ENCODE measurements at places on chromosomes 4 and X.
A peak's percentile ranks its signal among the peaks of the same experiment; 100 is the strongest.

GRCh38 chrX:153628129-153628528, 18.9 kb upstream of the DUSP9 start:
- no peak for DNase-seq

DNA sequence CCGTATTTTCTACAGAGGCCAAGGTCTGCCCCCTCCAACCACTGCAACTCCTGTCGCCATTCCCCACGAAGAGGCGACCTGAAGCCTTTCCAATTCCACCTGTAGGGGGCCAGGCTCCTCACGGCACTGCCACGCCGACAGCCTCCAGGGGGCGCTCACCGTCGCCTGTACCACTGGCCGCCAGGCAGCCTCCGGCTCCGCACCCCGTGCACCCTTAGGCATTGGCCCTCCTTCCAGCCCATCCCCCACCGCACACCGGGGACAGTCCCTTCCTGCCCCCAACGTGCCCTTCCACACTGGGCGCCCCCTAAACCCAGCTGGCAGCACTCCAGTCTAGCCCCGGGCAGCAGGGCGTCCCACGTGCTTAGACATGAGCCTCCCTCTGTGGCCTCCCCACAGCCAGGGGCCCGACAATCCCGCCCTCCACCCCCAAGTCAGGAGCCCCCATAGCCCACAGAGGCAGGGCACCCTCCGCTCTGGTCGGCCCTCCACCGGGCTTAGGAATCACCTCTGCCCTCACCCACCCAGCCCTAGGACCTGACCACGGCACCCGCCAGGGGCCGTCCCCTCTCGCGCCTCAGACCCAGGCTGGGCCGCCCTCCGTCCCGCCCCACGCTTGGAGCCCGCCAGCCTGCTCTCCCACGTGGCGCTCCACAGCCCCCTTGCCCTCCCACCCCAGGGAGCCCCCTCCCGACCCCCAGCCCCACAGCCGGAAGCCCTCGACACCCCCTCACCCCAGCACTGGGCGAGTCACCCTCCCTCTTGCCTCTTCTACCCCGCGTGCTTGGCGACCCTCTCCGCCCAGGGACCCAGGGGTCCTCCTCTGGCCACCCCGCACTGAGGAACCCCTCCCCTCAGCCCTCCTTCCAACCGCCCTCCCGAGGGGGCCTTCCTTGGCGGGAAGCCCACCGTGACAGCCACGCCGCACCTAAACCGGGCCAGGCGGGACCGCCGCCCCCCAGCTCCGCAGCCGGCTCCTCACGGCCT, 711 bp downstream of the PNMA6E start:
- peak; percentile 69 for DNase-seq

DNA sequence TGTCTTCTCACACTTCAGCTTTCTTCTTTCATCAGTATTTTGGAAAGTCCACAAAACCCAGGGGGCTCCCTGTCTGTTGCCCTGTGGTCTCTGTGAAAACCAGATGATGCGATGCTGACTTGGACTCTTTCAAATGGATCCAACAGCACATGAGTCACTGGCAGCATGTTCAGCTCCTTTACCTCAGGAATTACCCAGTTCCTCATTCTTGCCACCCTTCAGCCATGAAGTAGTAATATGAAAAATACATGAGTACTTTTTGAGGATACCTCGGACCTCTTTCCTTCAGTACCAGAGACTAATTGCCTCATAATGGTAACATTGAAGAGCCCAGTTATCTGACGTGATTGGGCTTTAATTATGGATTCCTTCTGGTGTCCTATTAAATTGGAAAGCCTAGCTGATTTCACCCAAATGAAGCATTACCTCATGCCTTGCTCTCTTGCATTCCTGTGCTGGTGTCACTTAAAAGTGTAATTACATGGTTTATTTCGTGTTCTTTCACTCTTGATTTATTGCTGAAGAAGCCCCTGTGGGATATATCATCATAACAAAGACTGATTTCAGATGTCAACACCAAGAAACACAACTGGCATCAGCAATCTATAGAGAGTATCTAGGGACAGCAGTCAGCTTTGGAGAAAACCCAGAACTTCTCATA, 63.4 kb downstream of the NFKB1 start:
- DNase-seq: no peak

DNA sequence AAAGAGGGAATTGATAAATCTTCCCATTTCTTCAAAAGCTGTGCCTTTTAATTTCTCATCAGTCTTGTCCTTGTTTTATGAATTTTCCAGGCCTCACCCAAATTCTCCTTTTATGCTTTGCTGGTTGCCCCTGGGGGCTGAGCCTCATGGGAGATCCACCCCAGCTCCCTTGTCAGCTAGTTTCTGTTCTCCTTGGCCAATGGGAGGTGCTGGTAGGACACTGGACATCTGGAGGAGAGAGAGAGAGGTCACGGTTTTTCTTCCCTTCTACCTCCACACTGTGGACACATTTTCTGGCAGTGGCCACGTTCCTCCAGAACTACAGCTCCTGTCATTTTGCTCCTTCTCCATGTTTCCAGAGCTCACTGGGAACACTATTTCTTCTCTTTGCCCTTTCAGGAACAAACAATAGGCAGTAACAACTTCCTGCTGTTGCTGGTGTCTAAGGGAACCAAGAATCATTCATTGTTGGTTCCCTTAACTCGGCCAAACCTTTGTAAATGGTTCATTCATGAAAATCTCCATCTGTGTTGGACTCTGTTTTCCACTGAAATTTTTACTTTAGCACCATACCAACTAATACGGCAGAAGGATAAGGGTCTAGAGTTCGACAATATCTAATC, 334.5 kb downstream of the GPAT3 start:
- DNase-seq: no peak

DNA sequence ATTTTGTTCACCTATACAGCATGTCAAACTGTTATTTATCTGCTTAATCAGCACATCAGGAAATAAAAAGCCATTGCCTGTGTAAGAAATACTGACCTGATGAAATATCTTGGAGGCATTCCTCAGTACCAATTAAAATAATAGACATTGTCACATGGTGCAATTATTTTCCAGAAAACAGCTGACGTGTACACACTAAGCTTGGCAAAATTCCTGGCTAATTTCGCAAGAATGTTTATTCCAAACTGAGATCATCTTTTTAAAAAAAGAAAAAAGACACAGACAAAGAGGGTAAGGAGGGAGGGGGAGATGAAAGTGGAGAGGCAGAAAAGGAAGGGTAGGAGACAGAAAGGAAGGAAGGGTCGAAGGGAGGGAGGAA, 61.9 kb upstream of the NFKB1 start:
- no peak for DNase-seq

DNA sequence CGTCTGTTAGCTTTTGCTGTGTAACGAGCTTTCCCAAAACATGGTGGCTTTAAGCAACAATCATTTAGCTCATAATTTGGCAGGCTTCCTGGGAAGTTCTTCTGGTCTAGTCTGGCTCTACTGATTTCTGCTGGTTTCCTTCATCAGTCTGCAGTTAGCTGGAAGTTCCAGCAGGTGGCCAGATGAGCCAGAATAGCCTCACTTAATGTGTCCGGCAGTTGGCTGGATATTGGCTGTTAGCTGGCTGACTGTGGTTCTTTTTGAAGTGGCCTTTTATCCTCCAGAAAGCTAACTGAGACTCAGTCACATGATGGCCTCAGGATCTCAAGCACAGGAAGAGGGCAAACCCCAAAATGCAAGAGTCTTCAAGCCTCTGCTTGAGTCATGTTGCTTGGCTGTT, 34.9 kb downstream of the FTHL17 start:
- DNase-seq: no peak

All from activated T-cell treated with anti-CD3 and anti-CD28 coated beads, Interleukin-2, amount 50 U/mL, for 24 hours (primary cell).